Thoracic aorta (tissue), 2 donors: ENCODE measurements at places on chromosomes 6 and 20. TPM values are rescaled to one million over a fixed set of nuclear protein-coding genes. Genes with fewer than 3 reads are reported as not detected.

DNA sequence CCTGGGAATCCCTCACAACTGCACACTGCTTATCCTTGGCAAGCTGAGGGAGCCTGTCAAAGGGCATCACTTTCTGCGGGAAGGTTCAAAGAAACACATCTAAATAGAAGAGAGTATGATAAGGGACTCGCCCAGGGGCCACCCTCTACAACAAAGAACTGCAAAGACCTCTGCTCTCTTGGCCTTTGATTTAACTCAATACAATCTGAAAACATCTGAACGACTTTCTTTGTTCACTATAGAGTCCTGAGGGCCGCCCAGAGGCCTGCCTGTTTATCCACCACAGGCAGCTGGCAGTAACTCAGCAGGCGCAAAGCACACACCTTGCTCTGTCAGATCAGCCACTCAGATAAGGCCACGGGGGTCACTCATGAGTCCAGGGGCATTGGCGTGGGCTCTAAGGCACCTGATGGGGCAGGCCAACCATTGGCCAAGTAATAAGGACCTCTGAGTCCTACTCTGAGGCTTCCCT lies 139.3 kb downstream of the UNC5CL start:
- no peak for DNase-seq
- H3K4me1 ChIP-seq: peaks cover 11% of the 10 kb centered on the region
- no peak overlapping the region for H3K27ac ChIP-seq

SLC35D3 gene
- not detected for total RNA-seq

CEP43 gene
- total RNA-seq: 8.5 TPM

DNA sequence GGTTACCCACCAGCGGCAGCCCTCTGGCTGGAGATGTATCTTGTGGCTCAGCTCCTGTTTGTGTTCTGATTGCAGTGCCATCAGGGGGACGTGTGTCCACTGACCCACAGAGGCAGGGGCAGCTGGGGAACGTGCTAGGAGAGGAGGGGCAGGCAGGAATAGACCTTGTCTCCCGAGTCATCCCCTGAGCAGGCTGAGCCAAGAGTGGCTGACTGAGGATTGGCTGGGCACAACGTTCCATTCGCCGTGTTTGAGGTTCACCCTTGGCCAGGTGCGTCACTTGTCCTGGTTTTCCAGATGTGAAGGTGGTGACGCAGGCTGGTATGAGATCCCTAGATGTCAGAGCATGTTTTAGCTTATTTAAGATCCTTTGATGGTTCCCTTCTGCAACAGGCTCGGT lies 57.7 kb downstream of the ADNP start:
- no peaks in the 10 kb centered on the region for H3K4me1 ChIP-seq
- no peaks in the 10 kb centered on the region for H3K27me3 ChIP-seq
- no peak overlapping the region for H3K27ac ChIP-seq
- DNase-seq: no peak
- no peaks in the 10 kb centered on the region for H3K36me3 ChIP-seq
- no peak overlapping the region for H3K4me3 ChIP-seq

PGC gene
- total RNA-seq: 53.1 TPM

FAM217A gene
- not detected for total RNA-seq

ENPP1 gene
- 40.5 TPM for total RNA-seq

- H3K27ac ChIP-seq: no peak overlapping the region
- no peaks in the 10 kb centered on the region for H3K27me3 ChIP-seq
- no peak overlapping the region for H3K4me3 ChIP-seq
- no peak for DNase-seq
These were observed 7.5 kb downstream of the KIZ start for GRCh38 chr20:21133404-21133803.

- no peak for DNase-seq
- no peaks in the 10 kb centered on the region for H3K27me3 ChIP-seq
- no peaks in the 10 kb centered on the region for H3K4me1 ChIP-seq
- H3K27ac ChIP-seq: no peak overlapping the region
- H3K36me3 ChIP-seq: no peaks in the 10 kb centered on the region
- H3K4me3 ChIP-seq: no peak overlapping the region
These were observed 58.4 kb downstream of the TRERF1 start for GRCh38 chr6:42393339-42393738.

DNA sequence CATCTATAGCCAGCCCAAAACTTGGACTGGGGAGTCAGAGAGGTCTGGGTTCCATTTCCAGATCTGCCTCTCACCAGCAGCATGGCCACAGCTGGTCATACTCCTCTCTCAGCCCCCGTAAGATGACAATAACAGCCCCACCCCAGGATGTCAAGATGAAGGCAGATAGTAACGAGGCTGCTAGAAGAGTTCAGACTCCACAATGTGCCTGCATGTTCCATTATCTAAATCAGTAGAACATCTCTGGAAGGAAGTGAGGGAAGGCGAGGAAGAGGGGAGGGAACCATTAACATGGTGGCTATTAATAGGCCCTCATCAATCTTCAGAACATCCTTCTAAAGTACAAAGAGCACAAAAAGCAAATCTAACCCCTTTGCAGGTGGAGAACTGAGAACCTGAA lies 98.0 kb upstream of the KCNG1 start:
- no peaks in the 10 kb centered on the region for H3K36me3 ChIP-seq
- H3K4me3 ChIP-seq: no peak overlapping the region
- H3K27me3 ChIP-seq: no peaks in the 10 kb centered on the region
- H3K27ac ChIP-seq: no peak overlapping the region
- H3K4me1 ChIP-seq: no peaks in the 10 kb centered on the region

DNA sequence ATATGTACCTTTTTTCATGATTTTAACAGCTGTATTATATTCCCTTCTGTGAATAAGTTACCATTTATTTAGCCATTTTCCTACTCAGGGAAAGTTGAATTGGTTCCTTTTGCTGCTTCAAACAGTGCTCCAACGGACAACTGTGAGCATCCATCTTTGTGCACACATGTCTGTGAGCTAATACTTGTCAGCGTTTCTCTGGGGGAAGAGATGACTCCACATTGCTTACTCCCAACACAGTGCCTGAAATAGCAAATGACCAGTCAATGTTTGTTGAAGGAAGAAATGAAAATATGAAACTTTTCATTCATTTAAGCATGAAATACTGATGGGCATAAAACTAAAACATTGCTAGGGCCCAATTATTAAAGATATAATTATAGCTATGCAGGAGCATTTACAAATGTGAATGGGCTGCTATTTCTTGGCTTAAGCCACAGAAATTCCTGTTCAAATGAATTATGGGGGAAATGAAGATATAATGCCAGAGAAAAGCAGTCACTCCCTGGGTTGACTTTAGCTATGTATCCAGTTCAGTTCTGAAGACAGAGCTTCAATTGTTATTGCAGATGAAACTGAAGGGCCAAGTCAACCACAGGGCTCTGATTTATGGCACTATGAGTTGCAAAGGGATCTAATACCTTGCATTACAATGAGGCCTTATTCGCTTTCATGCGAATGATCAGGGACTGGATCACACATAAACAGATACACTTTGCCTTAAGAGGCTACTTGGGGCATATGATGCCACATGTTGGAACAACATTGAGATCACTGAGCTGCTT lies 47.4 kb upstream of the FOXC1 start:
- no peak for DNase-seq
- H3K4me1 ChIP-seq: no peaks in the 10 kb centered on the region
- no peaks in the 10 kb centered on the region for H3K27me3 ChIP-seq
- no peak overlapping the region for H3K4me3 ChIP-seq
- H3K36me3 ChIP-seq: no peaks in the 10 kb centered on the region
- no peak overlapping the region for H3K27ac ChIP-seq
